IPS DF 6.9 (cell line): ENCODE measurements at places on chromosomes 7 and 10.

DNA sequence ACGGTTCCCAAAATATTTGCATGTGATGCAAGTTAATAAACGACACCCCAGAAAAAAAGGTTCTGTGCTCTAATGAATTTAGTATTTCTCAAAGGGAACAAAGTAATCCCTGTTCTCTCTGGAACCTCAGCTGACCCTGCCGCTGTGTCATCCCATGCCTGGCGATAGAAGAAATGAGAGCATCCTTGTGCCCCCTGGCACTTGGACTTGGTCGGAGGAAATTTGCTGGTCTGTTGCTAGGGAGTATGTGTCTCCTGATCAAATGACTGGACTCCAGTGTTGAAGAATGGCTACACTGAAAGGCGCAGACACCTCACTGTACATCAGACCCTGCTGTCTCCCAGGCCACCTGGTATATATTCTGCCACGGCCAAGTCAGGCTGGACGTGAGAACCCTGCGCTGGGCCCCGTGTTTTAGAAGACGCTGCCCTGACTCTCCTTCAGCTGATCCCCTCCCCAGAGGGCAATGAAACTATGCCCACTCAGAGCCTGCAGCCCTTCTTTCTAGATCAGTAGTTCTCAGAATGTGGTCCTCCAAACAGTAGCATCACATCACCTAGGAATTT lies 67.2 kb downstream of the THNSL1 start:
- no peak for DNase-seq

GRCh38 chr7:103791894-103792293 lies 197.6 kb downstream of the RELN start:
- DNase-seq: no peak

- DNase-seq: no peak
Measured at GRCh38 chr7:158947627-158948026, 91.3 kb downstream of the DYNC2I1 start.

GRCh38 chr10:124465777-124466488 lies 4.3 kb downstream of the LHPP start:
- DNase-seq: no peak

- no peak for DNase-seq
Measured at GRCh38 chr10:95280637-95281036, 10.2 kb downstream of the PDLIM1 start.

DNA sequence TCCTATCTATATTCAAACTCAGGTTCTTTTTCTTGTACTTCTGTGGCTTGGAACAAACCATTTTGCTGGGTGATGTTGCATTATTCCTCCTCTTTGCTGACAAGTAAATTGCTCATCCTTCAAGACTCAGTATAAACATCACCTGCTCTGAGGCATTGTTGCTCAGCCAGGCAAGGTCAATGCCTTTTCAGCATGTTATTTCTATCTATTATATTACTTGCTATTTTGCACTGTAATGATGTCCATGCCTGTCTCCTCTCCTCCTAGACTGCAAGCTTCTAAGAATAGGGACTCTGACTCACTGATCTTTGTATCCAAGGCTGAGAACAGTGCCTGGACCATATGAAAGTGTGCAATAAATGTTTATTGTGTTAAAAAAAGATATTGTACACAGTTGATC lies 293.8 kb downstream of the RNLS start:
- DNase-seq: no peak

DNA sequence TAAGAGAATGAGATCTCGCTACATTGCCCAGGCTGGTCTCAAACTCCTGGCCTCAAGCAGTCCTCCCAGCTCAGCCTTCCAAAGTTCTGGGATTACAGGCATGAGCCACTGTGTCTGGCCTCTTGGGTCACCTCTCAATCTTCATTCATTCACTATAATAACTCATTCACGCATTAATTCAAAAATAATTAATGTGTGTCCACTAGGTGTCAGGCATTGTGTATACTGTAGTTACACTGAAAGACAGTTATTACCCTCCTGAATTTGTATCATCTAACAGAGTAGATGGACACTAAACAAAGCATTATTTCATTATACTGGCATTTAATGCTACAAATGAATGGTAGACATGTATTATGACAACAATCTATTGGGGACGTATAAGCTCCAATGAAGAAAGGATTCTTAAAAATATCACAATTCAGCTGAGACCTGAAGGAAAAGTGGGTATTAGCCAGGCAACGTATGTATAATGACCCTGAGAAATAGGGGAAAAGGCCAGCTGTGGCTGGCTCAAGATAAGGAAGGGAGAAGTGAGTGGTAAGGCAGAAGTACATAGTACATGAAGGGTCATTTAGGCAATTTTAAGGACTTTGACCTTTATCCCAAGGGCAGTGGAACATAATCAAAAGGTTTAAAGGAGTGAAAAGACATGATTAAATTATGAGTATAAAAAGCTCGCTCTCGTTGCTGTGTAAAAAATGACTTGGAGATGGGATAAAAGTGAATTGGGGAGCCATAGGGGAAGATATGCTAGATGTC lies 150.7 kb downstream of the BTAF1 start:
- no peak for DNase-seq

GRCh38 chr7:131603932-131604331 lies 47.5 kb upstream of the PODXL start:
- no peak for DNase-seq

- no peak for DNase-seq
Measured at GRCh38 chr7:29354340-29354739, 159.8 kb downstream of the CHN2 start.

DNA sequence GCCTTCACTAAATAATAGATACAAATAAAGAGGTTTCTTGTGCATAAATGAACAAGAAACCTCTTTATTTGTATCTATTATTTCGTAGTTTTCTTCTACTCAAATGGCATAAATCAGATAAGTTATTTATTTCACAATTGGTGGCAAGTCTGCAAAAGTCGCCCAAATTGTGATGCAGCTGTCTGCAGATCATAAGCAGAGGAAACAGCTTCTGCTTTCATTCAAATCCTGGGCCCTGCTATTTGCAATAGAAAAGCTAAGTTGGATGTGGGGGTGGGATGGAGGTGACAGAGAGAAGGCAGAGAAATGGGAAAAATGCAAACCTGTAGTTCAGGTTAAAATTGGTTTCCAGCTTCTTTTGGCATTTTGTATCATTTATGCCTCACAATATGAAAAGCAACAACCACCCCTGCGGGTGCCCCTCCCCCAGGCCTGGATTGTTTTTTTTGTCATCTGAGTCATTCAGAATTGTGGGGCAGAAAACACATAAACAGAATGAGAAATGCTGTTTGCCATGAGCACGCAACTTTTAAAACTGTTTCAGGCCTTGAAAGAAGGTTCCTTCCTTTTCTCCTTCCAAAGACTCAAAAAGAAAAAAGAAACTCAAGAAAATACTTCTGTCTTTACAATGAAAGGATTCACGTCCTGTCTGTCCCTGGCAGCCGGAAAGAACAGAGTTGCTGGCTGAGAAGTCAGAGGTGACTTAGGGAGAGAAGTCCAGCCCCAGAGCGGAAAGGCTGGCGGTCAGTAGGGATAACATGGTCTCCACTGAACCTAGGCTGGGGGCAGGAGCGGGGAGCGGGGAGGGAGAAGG lies 132.9 kb downstream of the BAMBI start:
- peak; percentile 35 for DNase-seq

DNA sequence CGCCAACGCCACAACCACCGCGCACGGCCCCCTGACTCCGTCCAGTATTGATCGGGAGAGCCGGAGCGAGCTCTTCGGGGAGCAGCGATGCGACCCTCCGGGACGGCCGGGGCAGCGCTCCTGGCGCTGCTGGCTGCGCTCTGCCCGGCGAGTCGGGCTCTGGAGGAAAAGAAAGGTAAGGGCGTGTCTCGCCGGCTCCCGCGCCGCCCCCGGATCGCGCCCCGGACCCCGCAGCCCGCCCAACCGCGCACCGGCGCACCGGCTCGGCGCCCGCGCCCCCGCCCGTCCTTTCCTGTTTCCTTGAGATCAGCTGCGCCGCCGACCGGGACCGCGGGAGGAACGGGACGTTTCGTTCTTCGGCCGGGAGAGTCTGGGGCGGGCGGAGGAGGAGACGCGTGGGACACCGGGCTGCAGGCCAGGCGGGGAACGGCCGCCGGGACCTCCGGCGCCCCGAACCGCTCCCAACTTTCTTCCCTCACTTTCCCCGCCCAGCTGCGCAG lies 424 bp downstream of the EGFR start:
- DNase-seq: no peak

DNA sequence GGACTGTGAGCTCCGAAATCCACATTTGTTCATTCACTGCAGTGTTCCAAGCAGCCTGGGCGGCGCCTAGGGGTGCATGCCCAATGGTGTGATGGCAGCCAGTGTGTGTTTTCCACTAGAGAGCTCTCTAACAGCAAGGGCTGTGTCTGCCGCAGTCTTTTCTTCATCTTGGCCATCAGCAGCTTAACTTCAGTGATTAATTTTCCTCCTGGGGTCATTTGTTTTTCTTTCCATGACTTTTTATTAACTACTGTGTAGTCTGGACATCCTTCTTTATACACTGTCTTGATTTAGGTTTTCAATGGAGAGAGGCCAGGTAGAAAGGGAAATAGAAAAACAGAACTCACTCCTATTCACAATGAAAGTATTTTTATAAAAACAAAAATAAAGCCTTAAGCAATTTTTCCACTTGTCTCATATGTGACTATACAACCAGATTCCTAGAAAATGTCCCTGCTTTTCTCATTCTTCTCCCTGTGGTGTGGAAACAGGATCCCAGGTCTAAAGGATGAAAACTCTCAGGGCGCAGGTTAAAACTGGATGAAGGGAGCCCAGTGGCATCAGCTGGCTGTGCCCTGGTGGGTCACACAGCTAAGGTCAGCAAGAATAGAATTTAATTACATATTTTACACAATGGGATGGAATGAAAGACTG lies 176.8 kb downstream of the PKD1L1 start:
- no peak for DNase-seq

GRCh38 chr7:90236721-90237289 lies 8.2 kb upstream of the CFAP69 start:
- DNase-seq: no peak

DNA sequence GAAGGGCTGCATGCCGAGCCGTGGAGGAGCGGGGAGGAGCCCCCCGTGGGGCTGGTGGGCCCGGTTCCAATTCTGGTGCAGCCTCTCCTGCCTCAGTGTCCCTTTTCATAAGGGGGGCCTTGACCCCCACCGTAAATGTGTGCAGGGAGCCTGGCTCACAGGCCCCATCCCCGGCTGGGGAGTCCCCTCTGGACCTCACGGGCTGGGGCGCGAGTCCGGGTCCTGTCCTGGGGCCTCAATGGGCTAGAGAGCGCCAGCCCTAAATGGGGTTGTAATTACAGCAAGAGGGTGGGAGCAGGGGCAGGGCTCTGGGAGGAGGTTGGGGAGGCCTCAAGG lies 203.0 kb downstream of the ELFN1 start:
- no peak for DNase-seq
